Naive thymus-derived CD8-positive, alpha-beta T cell (primary cell): ENCODE measurements at places on chromosomes 2 and 18. TPM values are rescaled to one million over a fixed set of nuclear protein-coding genes. Genes with fewer than 3 reads are reported as not detected.

GRCh38 chr2:181812106-181812743 is 79.3 kb upstream of the ITPRID2 start:
- no peak for DNase-seq

GRCh38 chr2:2590841-2591541 is 259.9 kb upstream of the MYT1L start:
- no peak for DNase-seq

DNA sequence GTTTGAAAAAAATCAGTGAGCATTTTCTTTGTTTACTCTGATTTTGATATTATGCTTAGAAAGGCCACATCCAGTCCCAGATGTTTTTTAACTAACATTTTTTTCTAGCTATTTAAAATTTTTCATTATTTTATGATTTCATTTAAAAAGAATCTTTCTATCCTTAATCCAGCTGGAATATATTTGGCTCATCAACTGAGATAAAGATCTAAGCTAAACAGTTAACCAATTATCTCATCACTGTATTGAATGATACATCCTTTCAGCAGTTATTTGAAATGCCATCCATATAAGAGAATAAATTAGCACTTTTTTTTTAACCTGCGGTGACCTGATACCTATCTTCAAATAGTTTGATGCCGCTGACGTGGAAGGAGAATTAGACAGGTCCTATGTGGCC is 245.5 kb upstream of the COPS8 start:
- no peak for DNase-seq

DNA sequence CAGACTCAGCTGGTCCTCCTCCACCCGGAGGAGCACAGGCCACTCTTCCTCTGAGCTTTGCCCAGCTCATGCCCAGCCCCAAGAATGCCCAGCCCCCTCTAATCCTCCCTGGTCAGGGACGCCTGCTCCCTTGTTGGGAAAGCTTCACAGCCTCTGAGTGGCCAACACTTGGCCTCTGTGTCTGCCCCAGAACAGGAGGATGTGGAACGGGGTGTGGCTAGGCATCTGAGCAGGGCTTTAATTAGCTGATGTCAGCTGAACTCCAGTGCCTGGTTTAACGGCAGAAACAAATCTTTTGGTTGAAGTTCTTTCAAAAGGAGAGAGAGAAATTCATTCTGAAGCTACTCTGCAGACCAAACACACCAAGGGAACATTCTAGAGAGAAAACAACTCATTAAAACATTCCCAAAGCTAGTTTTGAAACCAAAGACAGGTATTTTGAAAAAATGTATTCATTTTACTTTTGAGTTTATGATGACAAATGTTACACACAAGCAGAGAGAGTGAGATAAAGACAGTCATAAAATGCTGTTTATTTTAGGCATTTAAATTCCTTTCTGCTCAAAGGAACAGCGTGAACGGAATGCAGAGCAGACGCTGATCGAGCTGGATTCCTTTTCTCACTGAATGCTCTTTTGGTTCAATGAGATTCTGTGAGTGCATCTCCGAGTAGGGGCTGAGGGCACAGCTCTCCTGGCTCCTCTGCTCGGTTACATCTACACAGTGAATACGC is 63.8 kb downstream of the RTP5 start:
- DNase-seq, result no peak

DNA sequence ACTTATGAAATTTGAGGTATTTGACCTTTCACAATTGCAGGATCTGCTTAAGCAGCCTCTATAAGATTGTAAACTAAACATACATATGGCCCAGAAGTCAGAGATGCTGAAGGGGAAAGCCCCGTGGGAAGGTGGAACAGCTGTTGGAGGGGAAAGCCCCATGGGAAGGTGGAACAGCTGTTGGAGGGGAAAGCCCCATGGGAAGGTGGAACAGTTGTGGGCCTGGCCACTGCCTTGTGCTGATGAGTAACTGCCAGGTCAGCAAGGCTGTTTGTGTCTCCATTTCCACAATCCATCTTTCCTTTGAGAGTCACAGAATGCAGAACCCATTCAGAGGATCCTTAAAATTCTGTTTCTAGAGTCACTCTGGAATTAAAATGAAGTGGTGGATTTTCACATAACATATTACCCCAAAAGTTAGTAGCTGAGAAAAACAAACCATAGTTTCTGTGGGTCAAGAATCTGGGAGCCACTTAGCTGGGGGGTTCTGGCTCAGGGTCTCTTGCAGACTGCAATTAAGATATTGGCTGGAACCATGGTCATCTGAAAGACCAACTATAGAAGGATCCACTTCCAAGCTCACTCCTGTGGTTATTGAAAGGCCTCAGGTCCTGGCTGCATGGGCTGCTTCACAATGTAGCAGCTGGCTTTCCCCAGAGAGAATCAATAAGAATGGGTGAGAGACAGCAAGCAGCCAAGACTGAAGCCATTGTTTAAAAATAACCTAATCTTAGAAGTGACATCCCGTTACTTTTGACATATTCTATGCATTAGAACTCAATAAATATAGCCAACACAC is 86.6 kb upstream of the CAVIN2 start:
- DNase-seq, result no peak

Gene POTEI
- total RNA-seq, result not detected
